ENCODE measurements at places on chromosomes 6 and 20.

DNA sequence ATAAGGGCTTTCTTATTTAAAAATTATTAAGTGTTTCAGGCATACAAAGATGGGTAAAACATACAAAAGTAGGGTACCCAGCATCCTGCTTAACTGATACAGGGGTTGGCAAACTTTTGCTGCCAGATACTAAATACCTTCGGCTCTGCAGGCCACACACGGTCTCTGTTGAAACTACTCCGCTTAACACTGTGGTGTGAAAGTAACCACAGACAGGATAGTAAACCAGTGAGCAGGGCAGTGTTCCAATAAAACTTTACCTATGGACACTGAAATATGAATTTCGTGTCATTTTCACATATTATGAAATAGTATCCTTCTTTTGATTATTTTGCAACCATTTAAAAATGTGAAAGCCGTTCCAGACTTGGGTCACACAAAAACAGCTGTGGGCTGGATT lies 92.4 kb downstream of the EYA2 start:
- DNase-seq = no peak

- DNase-seq = peak; percentile 46
Observed at GRCh38 chr20:51985013-51985415, 182.7 kb upstream of the SALL4 start.

DNA sequence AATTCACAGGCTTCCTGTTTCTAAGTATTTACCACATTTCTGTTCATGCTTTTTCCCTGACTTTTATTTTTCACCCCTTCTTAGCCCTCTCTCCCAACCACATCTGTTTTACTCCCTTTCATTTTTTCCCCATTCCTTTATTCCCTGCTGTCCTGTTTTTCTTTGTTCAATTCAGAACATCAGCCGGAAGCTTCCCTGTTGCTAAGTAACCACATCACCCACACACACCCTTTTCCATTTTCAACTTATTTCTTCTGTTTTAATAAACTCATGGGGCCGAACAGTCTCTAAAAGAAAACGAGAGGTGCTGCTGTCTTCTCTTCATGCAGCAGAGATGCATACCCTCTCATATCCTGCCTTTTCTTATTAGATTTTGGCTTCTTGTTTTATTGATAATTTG lies 53.5 kb upstream of the CEP85L start:
- DNase-seq = no peak

GRCh38 chr6:110341663-110342596 lies 16.2 kb downstream of the METTL24 start:
- DNase-seq = peak; percentile 28

- DNase-seq = no peak
Observed at GRCh38 chr6:122422614-122423267, 23.3 kb downstream of the HSF2 start.

DNA sequence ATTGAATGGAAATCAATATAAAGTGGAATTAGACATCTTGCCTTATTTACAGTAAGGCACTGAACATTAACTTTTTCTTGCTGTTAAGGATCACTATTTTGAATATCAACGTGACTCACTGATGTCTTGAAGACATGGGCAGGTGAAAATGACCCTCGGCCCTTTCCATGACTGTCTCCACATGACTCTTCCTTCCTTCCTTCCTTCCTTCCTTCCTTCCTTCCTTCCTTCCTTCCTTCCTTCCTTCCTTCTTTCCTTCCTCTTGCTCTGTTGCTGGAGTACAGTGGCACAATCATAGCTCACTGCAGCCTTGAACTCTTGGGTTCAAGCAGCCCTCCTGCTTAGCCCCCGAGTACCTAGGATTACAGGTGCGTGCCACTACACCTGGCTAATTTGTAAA lies 52.2 kb upstream of the TOX2 start:
- DNase-seq = no peak

DNA sequence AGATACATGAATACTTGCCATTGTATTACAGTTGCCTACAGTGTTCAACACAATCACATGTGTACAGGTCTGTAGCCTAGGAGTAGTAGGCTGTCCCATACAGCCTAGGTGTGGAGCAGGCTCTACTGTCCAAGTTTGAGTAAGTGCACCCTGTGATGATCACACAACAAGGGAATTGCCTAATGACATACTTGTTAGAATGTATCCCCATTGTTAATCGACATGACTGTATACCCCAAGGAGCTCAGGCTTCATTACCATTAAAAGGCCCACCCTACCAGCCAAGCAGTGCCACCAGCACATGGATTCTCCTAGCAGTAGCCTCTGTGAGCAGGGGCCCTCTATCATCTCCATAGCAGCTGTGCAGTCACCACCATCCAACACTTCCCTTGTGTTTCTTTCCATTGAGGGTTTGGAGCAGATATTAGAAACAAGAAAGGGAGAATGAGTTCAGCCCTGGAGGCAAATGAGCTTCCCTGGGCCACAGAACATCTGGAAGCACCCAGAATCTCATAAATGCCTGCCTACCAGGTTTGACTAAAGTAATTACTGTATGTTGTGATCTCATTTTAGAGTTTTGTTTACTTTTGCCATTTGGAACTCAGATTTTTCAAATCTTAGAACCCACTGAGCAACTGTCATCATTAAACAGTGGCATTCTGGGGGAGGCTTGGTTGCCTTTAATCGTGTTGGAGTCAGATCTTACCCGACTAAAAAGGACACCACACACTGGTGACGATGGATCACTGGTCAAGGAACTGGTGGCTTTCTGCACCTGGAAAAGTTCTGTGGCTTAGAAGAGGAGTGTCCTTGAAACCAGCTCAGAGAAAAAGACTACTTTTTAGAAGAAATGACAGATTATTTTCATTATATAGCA lies 104.9 kb downstream of the TULP4 start:
- DNase-seq = no peak

DNA sequence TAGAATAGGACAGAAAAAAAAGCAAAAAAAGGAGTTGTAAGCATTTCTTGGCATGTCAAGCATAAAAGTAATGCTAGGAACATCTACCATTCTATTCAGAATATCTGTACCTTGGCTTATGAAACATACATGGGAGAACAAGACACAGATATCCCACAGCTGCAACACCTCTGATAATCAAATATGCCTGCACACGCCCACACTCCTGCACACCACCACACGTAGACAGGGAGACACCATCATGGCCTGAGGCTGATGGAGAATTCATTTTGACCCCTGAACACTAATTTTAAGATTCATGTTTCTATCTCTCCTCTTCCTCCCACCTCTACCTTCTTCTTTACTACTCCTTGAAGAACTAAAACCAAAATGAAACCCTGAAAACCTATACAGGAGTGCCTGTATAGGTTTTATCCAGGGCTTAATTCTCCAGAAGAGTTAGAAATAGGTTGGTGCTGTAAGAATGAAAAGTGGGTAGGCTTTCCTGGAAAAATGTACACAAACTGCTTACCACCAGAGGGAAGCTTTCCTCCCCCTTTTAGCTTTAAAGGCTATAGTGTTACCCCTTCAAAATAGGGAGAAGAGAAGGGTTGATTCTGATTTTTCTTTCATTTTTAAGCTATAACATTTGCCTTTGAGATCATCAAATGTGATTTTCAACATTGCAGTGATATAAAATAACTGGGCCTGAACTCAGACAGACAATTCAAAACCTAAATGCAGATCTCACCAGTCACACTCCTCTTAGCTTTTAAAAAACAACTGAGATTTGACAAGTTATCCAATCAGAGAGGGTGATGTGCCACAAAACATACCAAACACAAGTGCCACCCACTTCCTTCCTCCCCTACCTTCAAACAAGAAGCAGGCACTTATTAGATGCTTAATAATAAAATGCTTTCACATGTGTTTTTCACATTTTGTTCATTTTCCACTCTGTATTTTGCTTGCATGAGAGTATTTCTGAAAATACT lies 57.9 kb downstream of the ELOVL5 start:
- DNase-seq = no peak

- DNase-seq = no peak
Observed at GRCh38 chr20:12927489-12927888, 81.3 kb upstream of the SPTLC3 start.

DNA sequence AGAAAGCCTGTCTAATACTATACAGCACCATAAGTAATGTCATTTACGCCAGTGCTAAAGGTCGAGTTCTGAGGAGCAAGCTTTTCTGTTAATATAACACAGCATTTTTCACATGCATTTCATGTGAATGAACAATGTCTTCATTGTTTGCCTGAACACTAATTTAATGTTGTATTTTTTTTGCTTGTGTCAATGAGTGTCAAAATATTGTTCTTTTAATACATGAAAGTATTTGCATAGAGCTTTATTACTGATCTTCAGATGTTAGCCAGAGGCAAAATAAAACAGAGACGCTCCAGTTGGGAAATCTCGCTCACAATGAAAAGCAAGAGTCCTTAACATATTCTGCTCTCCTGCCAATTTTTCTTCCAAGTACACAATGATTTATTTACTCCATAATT lies 151.8 kb downstream of the FOXC1 start:
- no peak for DNase-seq

DNA sequence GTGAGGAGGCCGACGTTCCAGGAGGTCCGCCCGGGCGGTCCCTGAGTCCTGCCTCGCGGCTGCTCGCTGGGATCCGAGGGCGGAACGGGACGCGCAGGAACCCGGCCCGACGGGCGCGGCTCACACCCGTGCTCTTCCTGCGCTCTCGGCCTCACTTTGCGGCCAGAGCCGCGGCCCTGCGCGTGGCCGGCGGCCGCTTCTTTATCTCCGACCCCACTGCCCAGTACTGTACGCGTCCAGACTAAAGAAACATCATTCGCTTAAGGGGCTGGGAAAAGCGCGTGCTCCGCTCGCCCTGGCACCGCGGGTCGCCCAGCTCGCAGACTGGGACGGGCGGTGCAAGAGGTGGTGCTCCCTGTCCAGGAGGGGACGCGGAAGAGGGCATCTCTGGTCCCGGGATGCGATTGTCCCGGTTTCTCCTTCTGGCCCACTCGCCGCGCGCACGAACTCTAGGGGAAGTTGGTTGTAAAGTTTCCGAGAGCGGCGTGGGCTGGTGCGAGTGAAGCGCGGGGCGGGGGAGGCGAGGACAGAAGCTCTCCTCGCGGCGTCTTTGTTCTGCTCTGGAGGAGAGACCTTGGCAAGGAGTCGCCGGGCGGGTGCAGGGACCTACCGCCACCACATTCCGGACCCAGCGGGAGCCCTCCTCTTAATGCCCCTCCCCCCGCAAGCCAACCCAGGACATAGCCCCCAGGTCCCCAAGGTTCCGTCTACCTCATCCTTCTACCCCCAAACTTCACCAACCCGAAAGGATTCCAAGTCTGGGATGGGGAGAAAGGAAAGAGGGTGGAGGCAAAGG lies 71.0 kb downstream of the SOX4 start:
- peak; percentile 74 for DNase-seq

DNA sequence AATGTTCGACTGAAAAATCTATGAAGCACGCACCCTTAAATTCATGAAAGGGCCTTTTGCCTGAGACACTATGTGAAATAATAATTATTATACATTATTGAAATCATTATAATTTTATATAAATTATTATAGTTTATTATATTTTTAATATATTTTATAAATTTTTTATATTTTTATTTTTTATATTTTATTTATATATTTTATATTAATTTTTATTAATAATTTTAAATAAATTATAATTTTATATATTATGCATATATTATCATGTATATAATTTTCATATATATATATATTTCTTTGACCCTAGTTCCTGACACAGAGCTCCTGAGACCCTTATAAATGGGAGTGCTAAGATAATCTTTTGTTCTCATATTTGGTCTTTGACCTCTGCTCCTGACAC lies 13.5 kb downstream of the NCR2 start:
- no peak for DNase-seq
